ENCODE measurements at places on chromosomes 6 and 20.
A peak's percentile ranks its signal among the peaks of the same experiment; 100 is the strongest.

DNA sequence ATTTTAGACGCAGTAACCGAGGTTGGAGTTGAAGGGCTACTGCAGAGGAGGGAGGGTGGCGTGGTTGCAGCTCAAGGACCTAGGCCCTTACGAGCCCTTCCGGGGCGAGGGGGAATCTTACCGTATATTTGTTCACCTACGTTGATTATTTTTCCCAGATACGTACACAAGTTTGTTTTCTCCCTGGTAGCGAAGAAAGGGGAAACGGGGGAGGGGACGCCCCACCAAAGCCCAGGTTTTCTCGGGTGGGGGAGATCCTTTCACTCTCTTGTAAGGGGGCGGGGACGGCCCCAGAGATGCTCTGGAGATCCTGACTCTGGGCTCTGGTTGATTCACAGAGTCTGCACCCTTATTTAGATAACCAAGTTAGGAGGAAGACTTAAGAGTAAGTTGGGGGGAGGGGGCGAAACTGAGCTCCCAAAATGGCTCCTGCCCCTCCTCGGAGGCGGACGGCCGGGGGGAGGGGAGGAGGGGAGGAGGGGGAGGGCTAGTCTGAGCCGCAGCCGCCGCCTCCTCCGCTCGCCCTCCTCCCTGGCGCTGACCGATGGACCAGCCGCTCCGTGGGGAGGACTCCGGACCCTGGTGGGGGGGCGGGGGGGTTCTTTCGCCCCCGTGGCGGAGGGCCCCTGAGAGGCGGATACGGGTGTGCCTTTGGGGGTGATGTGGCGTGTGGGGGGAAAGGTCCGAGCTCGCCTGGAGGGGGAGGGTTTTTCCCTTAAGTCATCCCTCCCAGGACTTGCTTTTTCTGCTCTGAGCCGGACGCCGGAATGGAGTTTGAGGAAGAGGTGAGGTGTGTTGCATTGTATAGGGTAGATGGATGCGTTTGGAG is 2.2 kb downstream of the BRD2 start:
- peak; percentile 75 for DNase-seq

- DNase-seq, result no peak
These were observed 280.5 kb downstream of the CLVS2 start for GRCh38 chr6:123276546-123276980.

GRCh38 chr6:161828355-161828754 is 554.5 kb upstream of the AGPAT4 start:
- no peak for DNase-seq

- DNase-seq, result no peak
These were observed 10.4 kb upstream of the TRIB3 start for GRCh38 chr20:370151-370600.

DNA sequence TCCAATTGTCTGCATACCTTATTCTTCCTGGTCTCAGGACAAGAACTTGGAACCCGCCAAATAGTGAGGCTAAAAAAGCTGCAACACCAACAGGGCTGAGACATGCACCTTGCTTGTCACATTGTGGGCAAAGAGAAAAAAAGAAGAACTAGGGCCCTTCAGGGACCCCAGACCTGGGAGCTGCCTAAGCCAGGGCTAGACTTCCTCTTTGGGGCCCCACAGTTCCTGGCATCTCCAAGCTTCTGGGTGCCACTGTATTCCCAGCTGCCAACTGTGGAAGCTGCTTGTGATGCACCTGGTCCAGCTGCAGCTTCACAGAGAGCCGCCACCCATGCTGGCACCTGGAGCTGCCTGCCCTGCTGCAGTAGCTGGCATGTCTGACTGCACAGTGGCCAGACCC is 370.6 kb downstream of the CD83 start:
- DNase-seq, result no peak

GRCh38 chr20:26208296-26209091 is 511.8 kb upstream of the ZNF337 start:
- peak; percentile 40 for DNase-seq

GRCh38 chr6:69164564-69165229 is 529.6 kb downstream of the ADGRB3 start:
- no peak for DNase-seq

GRCh38 chr20:5797843-5798462 is 47.8 kb downstream of the SHLD1 start:
- no peak for DNase-seq

GRCh38 chr6:30735668-30736314 is 6.7 kb downstream of the FLOT1 start:
- no peak for DNase-seq

DNA sequence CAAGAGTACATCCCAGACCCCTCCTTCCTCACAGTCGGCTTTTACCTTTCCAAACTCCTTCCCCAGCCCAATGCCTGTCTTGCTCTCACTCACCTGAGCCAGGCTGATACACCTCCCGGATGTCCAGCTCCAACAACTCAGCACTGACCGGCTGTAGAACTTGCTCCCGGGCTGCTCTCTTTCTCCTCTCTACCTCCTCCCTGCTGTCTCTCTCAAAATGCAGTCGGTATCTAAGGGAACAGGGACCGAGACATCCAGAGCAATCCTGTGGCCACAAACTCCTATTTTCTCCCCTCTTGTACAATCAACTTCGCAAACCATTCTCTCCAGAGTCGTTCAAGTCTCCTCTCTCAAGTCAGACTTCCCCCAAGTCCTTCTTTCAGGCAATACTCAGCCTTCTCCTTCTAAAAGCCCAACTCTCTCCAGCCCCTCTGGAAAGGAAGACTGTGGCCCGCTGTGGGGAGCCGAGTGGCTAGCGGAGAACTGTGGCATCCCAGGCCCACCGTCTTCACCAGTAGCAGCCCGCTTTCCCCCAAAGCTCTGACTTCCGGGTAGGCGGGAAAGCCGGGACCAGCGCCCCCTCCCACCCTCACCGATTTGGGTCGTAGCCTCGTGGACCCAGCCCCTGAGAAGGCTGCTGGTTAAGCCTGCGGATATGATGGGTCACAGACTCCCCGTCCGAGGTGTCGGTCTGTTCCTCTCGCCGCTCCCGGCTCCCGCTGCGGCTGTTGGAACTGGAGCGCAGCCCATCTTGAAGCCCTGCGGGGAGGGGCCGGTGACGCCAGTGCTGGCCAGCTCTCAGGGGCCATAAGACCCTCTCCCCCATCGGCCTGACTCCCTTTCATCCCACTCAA is 1.1 kb downstream of the GNL1 start:
- no peak for DNase-seq

DNA sequence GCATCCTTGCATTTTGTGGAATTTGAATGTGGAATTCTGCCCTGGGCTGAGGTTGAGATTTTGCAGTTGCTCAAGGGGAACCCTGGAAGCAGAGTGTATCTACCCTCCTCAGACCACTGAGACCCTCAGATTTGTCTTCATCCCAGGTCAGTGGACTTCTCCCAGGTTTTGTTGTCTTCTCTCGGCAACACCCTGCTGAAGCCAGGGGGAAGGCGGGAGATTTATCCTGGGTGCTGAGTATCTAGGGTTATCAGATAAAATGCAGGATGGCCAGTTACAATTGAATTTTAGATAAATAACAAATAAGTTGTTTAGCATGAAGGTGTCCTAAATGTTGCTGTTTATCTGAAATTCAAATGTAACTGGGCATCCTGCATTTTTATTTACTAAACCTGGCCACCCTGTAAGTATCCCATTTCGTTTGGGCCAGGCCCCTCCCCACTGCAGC is 43.0 kb downstream of the FGD2 start:
- no peak for DNase-seq

DNA sequence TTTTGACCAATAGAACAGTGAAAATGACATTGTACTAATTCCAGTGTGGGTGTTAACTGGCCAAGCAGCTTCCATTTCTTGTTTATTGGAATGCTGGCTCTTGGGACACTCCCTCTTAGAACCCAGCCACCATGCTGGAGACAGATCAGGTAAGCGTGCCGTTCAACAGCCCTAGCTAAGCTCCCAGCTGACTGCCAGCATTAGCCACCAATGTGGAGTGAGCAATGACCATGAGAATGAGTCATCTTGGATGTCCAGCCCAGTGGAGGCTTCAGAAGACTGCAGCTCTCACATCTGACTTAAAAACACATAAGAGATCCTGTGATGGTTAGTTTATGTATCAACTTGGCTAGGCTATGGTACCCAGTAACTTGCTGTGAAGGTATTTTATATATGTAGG is 3.0 kb upstream of the LINC00237 start:
- no peak for DNase-seq

DNA sequence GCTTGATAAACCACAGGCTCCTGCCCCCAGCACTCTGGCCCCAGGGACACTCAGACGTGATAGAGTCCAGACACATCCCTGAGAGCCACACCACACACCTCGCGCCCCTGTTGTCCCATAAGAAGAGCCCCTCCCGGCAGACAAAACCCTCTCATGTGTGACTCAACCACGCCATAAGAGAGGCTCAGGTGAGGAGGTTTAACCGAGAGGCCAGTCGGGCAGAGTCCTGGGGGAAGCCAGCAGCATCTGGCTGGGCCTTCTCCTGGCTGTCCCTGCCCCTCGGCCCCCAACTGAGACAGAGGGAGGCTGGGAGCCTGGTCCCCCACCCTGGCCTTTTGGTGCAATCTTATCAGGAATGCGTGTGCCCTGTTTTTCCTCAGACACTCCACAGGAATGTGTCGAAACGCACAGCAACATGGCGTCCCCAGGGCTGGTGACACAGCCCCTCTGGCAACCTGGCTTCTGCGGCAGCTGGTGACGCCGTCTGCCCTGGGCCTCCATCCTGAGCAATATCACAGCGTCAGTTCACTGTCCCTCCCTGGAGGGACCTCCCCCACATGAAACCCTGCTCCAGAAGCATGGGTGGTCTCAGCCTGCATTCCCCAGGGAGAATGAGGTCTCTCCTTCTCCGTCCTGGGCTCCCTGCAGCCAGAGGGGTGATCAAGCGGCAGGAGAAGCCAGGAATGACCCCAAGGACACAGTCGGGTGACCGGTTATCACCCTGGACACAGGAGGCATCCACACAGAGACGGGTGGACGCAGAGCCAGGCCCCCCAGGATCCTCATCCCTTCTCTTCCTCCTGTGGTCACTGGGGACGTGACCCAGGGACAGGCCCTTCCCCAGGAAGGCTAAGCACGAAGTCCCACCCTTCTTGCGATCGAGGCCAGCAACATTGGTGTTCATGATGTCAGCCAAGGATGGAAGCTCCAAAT is 156.6 kb upstream of the AFDN start:
- DNase-seq, result no peak

DNA sequence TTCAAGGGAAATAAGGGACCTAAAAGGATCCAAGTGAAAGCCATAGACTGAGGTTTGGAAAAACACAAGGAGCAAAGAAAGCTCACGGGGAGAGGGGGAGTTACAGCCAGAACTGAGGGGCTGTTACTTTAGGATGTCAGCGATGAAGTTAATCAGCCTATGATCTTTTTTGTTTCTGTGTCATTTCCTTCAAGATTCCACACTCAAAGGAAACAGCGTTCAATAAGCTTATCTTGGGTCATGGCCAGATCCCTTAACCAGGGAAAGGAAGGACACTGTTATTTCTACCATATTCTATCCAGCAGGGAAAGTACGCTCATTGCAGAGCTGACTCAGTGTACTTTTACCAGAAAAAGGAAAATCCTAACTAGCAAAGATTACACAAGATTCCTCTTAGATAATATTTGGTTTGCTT is 132.8 kb downstream of the PFDN4 start:
- DNase-seq, result no peak

DNA sequence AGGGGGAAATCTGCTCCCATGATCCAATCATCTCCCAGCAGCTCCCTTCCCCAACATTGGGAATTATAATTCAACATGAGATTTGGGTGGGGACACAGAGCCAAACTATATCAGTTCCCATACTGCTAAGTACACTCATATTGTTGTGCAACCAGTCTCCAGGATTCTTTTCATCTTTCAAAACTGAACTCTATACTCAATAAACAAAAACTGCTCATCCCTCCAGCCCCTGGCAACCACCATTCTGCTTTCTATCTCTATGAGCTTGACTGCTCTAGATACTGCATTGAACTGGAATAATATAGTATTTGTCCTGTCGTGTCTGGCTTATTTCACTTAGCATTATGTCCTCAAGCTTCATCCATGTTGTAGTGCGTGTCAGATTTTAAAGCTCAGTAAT is 42.9 kb downstream of the STX11 start:
- no peak for DNase-seq

GRCh38 chr20:41300886-41301285 is 16.6 kb downstream of the ZHX3 start:
- DNase-seq, result no peak

- DNase-seq, result no peak
These were observed 232.9 kb downstream of the BCKDHB start for GRCh38 chr6:80339421-80339820.

GRCh38 chr6:168092541-168092940 is 13.5 kb upstream of the FRMD1 start:
- DNase-seq, result no peak

GRCh38 chr6:37819177-37819801 is at the start of gene ZFAND3:
TSS of gene ZFAND3 (plus strand) at chr6:37819727. CDS start at chr6:37819946, 219 bp downstream.
- peak; percentile 94 for DNase-seq

- no peak for DNase-seq
These were observed 161.1 kb upstream of the CARMIL1 start for GRCh38 chr6:25118038-25118437.

- DNase-seq, result no peak
These were observed 98.6 kb downstream of the CDH4 start for GRCh38 chr20:61350500-61351250.

GRCh38 chr6:138677538-138677937 is 96.0 kb upstream of the CCDC28A start:
- DNase-seq, result no peak

DNA sequence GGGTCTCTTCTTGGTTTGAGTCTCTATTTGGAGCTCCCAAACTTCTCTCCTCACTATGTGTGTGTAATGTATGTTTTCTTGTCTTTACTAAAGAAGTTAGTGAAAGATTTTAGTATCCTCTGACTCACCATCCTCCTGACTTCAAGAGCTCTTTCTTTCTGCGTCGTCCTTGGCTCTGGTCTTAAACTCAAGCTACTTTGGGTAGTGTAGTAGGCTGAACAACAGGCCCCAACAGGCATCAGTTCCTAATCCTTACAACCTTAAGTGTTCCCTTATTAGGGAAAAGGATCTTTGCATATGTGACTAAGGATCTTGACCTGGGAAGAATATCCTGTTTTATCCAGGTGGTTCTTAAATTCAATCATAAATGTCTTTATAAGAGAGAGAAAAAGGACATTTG is 810.2 kb downstream of the MAFB start:
- no peak for DNase-seq

GRCh38 chr6:85592033-85592432 is 1.6 kb downstream of the SNX14 start:
- no peak for DNase-seq

- DNase-seq, result no peak
These were observed 1.9 kb upstream of the TREML1 start for GRCh38 chr6:41156001-41156400.

All from CD4-positive, alpha-beta T cell treated with Interleukin-15 for 4 hours (primary cell).